ENCODE measurements at places on chromosomes 11 and 22.

DNA sequence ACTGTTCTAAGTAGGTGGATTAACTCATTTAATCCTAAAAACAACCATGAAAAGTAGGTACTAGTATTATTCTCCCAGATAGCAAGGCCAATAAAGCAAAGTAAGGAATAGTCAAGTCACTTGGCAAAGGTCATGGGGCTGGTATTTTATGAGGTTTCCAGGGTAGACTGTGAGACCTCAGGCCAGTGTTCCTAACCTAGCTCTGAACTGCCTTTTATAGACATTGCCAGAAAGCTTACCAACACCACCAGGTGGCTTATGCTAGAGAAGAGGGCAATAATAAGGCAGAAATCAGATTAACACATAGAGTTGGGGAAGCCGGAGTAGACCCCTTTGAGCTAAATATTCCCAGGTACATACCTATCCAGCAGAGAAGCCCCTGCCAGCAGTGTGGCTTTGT lies 490.9 kb upstream of the TENM4 start:
- DNase-seq = no peak

DNA sequence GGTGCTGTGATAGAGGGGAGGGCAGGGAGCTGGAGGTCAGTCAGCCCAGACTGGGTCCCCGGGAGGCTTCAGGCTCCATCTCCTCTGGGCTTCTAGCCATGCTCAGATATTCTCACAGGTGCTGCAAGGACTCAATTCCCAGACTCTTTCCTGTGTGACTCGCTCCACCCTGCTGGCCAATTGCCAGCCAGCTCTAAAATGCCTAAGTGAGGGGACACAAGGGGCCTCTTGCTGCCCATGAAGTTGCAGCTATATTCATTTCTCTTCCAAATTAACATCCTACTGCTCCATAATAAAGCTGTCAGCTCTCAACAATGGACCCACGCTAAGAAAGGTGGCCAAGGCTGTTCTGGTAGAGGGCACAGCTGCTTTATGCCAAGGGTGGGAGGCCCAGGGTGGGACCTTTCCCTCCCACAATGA lies 101.5 kb downstream of the PLEKHA7 start:
- no peak for DNase-seq

GRCh38 chr11:74011360-74012073 lies 2.6 kb upstream of the UCP3 start:
- peak; percentile 96 for DNase-seq

- DNase-seq = no peak
Measured at GRCh38 chr11:28457481-28458065, 349.4 kb downstream of the METTL15 start.

- no peak for DNase-seq
Measured at GRCh38 chr22:17807578-17808410, 33.5 kb upstream of the BID start.

DNA sequence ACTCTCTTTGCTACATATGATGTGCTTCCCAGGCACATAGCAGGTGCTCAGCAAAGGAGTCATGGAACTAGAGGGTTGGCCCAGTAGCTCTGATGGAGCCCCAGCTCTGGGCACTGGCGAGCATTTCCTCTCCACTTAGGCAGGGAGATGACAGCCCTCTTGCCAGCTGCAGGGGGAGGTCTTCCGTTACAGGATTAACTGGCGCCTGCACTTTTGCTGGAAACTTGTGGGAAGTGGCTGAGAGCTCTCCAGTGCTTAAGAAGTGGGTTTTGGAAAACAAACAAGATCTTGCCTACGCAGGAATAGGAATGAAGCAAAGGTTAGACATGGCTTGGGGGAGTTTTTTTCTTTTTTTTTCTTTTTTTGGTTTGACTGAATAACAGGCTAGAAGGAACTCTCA lies 75.5 kb downstream of the MICAL2 start:
- DNase-seq = no peak

- peak; percentile 81 for DNase-seq
Measured at GRCh38 chr11:45899448-45900174, 7.5 kb downstream of the FREY1 start.

GRCh38 chr11:61978703-61979661 lies 11.5 kb upstream of the FTH1 start:
- peak; percentile 35 for DNase-seq

- DNase-seq = no peak
Measured at GRCh38 chr11:79940974-79941735, 500.3 kb upstream of the TENM4 start.

DNA sequence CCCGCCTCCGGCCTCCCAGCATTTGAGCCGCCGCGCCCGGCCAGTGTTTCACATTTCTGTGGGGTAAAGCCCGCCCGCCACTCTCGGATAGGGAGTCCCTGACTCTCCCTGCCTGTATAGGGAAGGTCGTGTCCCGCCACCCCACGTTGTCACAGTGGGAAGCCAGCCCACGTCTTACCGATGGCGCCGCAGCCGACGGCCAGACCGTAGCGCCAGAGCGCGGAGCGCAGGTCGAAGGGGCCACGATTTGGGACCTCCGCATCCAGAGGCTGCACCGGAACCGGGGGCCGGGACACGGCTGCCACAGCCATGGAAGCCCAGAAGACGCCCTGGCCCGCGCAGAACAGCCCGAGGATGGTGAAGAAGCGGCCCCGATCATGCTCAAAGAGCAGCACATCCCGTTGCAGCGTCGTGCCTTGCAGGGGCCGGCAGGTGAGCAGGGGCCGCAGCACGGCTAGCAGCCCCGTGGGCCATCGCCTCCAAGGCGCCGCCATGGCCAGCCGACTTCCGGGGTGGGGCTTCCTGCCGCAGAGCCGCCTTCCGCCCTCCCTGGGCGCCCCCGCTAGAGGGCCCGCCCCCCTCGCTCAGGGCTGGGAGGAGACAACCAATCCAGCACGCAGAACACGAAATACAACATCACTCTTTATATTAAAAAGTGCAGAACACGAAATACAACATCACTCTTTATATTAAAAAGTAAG lies at the start of gene TMEM223:
TSS of gene TMEM223 (minus strand) at position 506 of the 701 bp plus-strand sequence. CDS start at position 494, 12 bp downstream.
- DNase-seq = peak; percentile 87

- DNase-seq = peak; percentile 11
Measured at GRCh38 chr22:35491908-35492380, 48.7 kb upstream of the RASD2 start.

DNA sequence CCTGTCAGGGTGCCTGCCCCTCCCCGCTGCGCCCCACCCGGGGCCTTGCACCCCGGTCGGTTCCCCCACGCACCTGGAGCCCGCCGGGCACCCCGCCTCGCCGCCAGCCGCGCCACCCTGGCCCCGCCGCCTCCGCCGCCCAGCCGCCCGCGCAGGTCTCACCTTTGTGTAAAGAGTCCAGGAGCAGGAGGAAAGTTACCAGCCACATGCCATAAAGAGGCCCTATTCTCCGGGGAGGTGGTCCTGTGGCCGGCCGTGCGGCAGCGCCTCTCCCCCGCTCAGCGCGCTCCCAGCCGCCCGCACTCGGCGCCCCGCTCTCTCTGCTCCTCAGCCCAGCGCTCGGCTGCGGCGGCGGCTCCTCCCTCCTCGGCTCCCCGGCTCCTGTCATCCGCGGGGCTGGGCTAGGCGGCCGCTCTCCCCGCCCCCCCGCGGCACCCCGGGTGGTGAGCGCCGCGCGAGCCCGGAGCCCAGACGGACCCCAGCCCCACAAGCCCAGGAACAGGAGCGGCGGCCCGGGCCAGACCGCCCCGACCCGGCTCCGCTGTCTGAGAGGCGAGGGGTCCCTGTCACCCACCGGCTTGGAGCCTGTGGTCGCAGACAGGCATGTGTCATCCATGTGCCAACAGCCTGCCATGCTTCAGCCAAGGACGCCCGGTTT lies at the start of gene DSCAML1:
TSS of gene DSCAML1 (minus strand) at position 345 of the 658 bp plus-strand sequence. CDS start at position 208, 137 bp downstream.
- DNase-seq = no peak

DNA sequence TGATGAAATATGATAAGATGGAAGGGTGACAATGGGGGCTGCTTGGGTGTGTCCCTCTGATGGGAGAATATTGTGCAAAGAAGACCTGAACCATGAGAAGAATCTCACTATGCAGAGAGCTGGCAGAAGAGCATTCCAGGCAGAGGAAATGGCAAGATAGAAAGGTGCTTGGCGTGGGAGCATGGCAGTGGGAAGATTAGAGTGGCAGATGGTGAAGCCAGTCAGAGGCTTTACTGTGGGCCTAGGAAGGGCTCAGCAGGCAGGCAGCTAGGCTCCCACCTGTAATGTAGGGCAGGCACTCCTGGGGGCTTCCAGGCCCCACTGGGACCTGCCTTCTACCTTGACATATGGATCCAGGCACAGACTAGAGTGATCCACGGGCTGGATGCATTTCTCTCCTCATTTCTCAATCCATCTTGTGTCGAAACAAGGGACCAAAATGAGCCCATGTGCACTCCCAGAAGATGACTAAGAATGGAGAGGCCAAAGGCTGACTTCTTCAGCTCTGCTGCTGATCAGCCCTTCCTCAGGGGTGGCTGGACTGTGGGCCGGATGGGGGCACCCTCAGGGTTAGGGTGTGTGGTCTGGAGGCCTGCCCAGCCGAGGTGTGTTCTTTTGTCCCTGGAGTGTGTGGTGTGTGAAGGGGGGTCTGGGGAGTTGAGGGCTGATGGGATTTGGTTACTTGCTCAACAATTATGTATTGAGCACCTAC lies 88.3 kb downstream of the TSPAN18 start:
- no peak for DNase-seq

DNA sequence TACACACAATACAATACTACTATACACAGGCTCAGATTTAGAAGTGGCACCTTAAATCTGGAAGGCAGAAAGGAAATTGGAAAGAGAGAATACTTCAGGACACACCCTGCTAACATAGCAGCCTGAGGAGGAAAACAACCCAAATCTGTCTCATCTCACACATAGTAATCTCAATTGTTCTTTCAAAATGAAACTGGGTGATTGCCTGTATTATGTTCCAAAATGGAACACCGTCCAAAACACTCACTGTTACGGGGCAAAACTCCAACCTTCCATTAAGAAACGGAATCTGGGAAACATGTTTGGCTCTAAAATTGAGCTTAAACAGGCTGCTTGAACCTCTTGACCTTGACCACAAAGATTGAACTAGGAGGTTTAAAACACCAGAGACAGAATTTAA lies 572.6 kb downstream of the OPCML start:
- no peak for DNase-seq

GRCh38 chr11:62171261-62171723 lies 18.7 kb upstream of the SCGB1D1 start:
- peak; percentile 75 for DNase-seq

DNA sequence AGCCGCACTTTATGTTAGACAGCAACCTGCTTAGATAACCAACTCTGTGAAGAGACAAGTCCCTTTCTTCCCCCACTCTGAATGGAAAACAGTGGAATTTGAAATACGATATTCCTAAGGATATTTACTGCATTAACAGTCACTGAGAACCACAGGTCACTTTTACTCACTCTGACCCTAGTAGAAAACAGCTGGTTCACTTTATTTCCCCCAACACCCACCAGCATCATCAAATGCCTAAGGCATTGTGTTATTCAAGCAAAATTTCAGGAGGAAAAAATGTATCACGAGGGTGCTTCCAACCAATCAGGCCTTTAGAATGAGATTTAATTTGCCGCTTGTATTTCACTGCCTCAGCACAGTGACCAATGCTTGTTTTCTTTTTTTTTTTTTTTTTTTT lies 1134.1 kb upstream of the CCDC90B start:
- no peak for DNase-seq

DNA sequence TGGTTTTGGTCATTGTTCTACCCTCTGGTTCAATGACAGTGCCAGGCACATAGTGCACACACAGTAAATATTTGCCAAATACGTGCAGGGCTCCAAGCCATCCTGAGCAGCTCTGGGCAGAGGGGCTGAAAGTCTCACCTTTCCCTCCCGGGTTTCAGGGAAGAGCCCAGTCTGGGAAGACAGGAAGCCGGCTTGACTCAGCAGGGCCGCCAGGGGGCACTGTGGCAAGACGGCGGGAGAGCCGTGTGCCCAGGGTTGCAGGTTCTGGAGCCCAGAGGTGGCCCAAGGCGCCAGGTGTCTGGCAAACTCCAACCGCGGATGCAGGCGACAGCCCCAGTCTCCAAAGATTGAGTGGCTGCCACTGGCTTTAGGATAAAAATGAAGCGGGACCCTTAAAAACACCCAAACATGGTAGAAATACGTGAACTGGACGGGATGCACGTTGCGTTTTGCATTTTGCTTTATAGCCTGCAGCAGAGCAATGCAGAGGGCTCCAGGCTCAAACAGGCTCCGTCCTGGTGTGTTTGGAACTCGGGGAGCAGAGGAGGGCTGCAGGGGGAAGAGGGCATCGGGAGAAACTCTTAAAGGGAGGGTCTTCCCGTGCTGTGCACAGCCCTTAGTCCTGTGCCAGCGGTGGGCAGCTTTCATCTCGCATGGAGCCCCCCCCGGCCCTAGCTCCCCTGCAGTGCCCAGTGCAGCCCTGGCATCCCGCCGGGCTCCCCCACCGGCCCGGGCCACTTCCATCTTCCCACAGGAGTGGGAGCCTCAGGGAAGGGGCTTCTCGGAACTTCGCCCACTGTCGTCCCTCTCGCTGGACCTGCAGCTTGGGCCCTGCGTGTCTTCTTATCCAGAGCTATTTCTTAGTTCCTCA lies 10.7 kb downstream of the KRTAP5-5 start:
- no peak for DNase-seq

DNA sequence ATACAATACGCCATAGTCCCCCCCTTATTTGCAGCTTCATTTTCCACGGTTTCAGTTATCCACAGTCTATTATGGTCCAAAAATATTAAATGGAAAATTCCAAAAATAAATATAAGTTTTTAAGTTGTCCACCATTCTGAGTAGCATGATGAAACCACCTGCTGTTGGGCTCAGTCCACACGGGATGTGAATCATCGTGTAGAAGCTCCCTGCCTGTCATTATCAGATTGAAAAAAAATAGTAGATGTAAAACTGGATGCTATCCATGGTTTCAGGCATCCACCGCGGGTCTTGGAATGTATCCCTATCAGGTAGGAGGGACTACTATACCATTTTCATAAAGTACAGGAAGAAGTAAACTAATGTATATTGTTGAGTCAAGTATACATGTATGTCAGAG lies 127.4 kb downstream of the TTC17 start:
- no peak for DNase-seq

DNA sequence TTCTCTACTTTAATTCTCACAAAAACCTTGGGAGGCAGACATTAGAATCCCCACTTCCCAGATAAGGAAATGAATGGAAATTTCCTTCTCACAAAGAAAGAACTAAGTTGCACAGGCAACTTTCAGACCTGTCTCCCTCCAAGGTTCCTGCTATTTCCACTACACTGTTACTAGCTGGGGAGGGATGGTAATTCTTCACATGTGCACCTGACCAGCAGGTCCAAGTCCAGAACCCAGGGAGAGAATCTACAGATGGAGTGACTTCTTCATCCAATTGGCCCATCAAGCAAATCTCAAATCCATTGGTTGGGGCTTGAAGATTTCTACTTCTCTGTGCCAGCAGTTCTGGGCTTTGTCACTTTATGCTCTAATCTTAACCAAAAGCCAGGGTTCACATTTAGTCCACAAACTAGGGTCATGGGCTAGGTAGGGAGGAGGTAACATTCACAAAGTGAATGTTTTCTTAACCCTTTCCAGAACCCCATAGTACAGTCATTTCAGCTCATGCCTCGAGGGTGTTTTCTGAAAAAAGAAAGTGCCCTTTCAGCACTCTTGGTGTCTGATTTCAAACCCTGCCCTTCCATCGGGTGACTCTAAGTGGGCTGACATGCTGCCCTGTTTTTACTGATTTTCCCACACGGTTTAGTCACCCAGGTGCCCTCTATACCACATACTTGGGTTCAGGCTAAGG lies 2.7 kb downstream of the POU2AF1 start:
- no peak for DNase-seq

All from erythroblast (primary cell).